ENCODE measurements at places on chromosomes 12 and 14.

- no peak for DNase-seq
Observed at GRCh38 chr12:22625762-22626294, 857 bp downstream of the ETNK1 start.

- DNase-seq: no peak
Observed at GRCh38 chr14:52678591-52678990, 16.8 kb downstream of the ERO1A start.

GRCh38 chr12:52203079-52203921 is 11.5 kb upstream of the KRT80 start:
- DNase-seq: no peak

GRCh38 chr14:74391479-74391878 is 34.5 kb downstream of the SYNDIG1L start:
- DNase-seq: no peak

GRCh38 chr14:24669651-24670050 is 35.7 kb upstream of the GZMB start:
- no peak for DNase-seq

- DNase-seq: no peak
Observed at GRCh38 chr12:79302162-79302814, 388.5 kb downstream of the PAWR start.

GRCh38 chr12:685388-685787 is 22.1 kb upstream of the NINJ2 start:
- no peak for DNase-seq

DNA sequence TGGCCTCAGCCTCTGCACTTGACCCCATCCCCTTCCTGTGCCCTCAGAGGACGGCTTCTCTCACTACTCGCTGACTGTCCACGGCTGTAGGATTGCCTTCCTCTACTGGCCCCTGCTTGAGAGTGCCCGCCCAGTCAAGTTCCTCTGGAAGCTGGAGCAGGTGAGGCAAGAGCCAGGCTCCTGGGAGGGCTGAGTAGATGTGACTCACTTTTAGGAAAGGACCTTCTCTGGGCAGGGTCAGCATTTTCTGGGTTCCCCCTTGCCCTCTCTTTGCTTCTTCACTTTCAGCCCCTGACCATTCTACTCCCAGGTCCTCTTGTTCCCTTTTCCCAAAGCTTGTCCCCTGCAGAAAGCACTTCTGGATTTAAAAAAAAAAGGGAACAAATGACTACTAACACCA is 7.7 kb downstream of the CLSTN3 start:
- no peak for DNase-seq

DNA sequence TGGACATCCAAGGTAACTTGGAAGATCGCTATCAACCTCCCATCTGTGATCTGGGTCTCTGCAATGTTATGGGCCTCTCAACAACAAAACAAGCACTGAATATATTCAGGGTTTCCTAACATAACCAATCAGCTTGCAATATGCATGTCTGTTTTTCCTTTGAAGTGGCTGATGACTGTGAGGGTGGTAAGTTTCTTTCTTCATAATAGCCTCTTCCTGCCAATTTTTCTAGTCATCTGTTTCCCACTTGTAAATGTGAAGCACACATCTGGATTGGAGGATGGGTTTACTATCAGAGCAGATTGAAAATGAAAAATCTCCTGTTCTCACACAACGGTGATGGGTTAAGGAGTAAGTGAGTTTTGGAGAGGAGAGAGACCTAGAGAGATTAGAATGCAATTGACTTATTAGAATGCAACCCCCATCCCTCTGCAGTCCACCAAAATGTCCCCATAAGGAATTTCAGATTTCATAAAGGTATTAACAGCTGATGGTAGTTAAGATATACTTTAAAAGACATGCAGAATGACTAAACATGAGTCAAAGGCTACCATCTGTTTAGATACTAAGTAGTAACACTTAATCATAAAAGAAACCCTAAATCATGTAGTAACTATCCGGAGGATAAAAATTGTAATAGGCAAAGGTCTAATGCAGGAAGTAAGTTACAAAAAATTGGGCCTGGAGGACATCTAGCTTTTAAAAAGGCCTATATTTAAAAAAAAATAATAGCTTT is 58.4 kb upstream of the SAV1 start:
- DNase-seq: peak; percentile 93

DNA sequence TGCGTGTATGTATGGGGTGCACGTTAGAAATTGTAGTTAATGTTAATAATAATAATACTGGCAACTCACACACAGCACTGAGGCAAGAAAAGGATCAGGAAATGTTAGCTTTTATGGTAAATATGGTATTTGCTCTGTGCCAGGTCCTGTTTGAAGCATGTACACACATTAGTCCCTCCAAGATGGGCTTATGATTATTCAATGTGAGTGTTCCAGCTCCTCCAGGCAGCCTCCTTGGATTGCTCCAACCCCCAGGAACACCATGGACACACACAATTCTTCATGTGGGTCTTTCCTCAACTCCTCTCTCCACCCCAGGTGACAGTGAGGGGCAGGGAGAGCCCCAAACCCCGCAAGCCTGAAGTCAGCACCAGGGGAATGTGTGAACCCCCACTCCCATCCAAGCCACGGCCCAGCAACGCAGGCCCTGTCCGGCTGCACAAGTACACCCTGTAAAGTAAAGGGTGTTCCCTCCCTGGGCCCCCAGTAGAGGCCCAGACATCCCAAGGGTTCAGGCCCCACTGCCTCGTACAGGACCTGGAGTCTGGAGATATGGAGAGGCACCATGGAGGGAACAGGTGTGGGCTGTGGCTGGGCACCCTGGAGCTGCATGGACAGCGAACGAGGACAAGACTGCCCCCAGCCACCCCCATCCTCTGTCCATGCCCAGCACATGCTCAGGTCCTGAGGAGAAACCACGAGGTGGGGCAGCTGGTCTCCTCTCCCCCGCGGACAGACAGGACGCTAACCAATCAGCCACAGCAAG is 41.3 kb downstream of the NCOR2 start:
- no peak for DNase-seq

DNA sequence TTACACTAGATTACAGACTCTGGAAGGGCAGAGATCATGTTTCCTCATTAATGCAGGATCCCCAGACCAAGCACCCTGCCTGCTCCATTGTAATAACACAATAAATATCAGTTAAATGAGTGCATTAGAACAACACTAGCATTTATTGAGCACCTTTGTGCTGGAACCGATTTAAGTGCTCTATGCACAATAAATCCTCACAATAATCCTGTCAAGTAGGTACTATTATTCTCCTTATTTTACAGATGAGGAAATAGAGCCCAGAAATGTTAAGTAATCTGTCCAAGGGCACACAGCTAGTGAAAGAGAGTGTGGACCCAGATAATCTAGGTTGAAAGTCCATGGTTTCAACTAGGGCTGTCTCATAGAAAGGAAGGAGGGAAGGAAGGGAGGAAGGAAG is 69.8 kb downstream of the MAP1LC3B2 start:
- no peak for DNase-seq

DNA sequence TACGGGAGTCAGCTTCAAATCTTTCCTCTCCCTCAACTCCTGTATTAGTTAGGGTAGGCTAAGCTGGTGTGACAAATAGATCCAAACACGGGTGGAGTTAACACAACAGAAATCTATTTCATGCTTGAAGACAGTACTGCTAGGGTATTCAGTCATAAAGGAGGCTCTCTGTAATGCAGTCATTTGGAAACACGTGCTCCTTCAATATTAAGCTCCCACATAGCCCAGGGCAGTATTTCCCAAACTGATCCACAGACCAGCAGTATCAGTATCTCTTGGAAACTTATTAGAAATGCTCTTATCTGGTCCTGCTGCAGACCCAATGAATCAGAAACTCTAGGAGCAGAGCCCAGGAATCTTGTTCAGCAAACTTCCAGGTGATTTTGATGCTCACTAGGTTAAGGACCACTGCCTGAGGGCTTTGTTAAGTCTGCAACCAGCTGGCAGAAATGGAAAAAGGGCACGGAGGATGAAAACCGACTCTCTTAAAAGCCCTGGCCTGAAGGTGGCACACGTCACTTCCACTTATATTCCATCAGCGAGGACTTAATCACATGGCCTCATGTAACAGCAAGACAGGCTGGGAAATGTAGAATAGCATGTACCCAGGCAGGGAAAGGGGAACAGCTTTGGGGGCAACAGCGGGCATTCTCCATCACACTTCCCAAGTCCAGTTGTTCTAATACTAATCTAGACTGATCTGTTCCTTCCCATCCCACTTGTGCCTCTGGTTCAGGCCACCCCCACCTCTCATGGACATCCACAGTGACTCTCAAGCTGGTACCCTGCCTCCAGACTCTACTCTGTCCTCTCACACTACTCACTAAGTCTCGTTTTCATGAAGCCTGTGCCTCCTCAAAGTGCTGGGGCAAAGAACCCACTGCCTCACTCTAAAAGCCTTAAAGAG is 38.2 kb upstream of the RIC8B start:
- peak; percentile 4 for DNase-seq

GRCh38 chr12:4269279-4269991 is 4.1 kb upstream of the CCND2 start:
- DNase-seq: no peak
